Activated CD4-positive, alpha-beta T cell treated with anti-CD3 and anti-CD28 coated beads, Interleukin-2, amount 10 ng/mL, durations not matched to agents 7 days and 5 days (primary cell): ENCODE measurements at places on chromosomes 11 and 22.

DNA sequence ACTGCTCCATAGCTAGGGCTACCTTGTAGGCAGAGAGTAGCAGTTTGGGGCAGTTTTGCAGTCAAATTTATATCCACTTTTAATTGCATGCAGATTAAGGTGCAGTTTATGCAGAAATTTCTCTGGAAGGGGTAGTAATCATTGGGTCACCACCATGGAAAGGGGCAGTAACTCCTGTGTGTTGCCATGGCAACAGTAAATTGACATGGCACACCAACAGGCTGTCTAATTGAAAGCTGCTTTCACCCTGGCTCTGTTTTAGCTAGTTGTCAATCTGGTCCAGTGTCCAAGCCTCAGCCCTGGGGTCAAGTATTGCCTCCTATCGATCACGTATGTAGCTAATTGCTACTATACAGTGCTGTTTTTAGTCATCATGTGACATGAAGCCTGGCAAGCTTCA lies 786.1 kb upstream of the CNTN5 start:
- no peak for DNase-seq

- DNase-seq, result peak; percentile 68
Measured at GRCh38 chr22:24230911-24231656, 13.8 kb downstream of the GGT5 start.

DNA sequence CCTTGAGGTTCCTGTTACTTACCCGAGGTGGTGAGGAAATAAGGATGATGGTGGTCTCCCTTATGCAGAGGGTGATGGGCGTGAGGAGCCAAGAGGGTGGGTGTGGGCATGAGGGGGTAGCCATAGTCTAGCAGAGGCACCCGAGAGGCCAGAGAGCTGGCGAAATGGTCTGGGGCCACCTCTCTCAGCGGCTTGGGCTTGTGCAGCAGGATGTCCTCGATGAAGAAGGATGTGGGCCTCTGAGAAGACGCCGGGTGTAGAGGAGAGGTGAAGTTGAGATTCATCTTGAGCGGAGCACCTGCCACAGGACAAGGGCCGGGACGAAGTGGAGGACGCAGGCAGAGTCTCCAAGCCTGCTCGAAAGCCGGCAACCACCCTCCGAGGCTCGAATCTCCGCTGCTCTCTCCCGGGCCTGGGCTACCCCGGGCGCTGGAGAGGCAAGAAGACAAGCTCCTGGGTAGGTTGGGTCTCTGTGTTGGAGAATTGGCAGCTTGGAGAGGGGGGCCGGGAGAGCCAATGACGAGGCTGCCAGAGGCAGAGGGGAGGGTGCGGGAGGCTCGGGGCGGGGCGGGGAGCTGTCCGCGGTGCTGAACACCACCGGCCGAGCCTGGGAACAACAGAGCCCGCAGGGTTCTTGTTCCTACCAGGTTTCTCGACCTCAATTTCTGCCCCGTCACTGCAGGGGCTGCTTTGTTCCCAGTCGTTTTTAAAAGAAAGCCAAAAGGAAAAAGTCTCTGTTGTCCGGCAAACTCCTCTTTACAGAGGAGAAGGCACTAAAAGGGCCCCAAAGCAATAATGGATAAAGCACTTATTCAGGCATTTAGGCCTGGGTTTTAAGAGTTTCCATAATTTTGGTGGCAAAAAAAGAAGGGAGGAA lies at the start of gene BSX:
Gene BSX, minus strand, starts transcription at position 447 of the 877 bp plus-strand sequence. Its CDS starts 163 bp downstream, at position 284.
- peak; percentile 63 for DNase-seq

- DNase-seq, result no peak
Measured at GRCh38 chr11:56852131-56852530, 103.6 kb upstream of the OR9G4 start.

DNA sequence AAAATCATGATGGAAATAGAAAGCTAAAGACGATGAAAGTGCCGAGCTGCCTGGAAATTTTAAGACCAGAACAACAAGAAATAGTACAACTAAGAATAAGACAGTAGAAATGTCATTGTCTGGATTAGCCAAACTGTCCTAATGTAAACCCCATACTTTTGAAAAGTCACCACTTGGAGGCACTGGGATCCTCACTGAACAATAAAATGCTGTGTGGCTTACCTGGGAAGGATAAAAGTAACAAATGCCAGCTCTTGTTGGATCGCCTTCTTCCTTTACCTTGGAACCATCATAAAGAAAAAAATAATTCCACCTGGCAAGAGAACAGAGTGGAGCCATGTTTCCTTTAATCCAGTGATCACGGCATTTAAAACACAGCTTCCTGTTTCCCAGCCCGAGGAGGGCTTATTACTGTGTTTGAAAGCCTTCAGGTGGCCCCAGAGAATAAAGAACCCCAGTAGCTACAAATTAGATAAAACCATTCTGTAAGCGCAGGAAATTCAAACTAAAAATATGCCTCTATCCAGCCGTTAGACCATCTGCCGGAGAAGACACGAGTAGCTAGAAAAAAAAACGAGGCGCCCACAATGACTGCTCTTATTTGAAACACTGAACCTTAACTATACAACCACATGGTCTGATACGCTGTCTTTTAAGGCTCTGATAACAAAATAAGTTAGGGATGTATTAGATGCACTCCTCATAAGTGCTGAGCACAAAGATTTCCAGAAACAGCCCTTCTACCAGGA lies 4.4 kb downstream of the HPS4 start:
- DNase-seq, result no peak
